Smooth muscle cell of bladder (primary cell): ENCODE measurements at places on chromosomes 4 and X. TPM values are rescaled to one million over a fixed set of nuclear protein-coding genes. Genes with fewer than 3 reads are reported as not detected.

The TMEM271 gene
- not detected in 2 replicates for total RNA-seq

The SSX7 gene
- total RNA-seq: not detected in 2 replicates

The TEX13C gene
- total RNA-seq: not detected in 2 replicates

The POU4F2 gene
- not detected in 2 replicates for total RNA-seq

The RTL9 gene
- under 0.01 and 0.14 TPM in 2 replicates for total RNA-seq

The LNX1 gene
- 1.7 and 6.5 TPM in 2 replicates for total RNA-seq

The ZMAT1 gene
- under 0.01 and 0.09 TPM in 2 replicates for total RNA-seq

The SPANXC gene
- total RNA-seq: not detected in 2 replicates

The ZNF185 gene
- 0.37 and 0.43 TPM in 2 replicates for total RNA-seq

The GPM6B gene
- total RNA-seq: 0.28 and 0.65 TPM in 2 replicates

The LANCL3 gene
- total RNA-seq: not detected in 2 replicates

The UGT2B11 gene
- not detected in 2 replicates for total RNA-seq

The CXXC4 gene
- under 0.01 and 0.09 TPM in 2 replicates for total RNA-seq

The ABCB7 gene
- 18.5 and 19.3 TPM in 2 replicates for total RNA-seq

The GPRASP3 gene
- 3.7 and 5.0 TPM in 2 replicates for total RNA-seq

The GIMD1 gene
- total RNA-seq: not detected in 2 replicates

The USP17L20 gene
- not detected in 2 replicates for total RNA-seq

The CPEB2 gene
- 3.6 and 4.3 TPM in 2 replicates for total RNA-seq

The CCDC149 gene
- total RNA-seq: 8.8 and 14.0 TPM in 2 replicates

The ZAR1 gene
- total RNA-seq: not detected in 2 replicates
